Stimulated activated CD8-positive, alpha-beta memory T cell treated with anti-CD3 and anti-CD28 coated beads, Interleukin-15, amount 100 ng/mL, for 4 hours (primary cell): ENCODE measurements at places on chromosomes 16 and 17.

DNA sequence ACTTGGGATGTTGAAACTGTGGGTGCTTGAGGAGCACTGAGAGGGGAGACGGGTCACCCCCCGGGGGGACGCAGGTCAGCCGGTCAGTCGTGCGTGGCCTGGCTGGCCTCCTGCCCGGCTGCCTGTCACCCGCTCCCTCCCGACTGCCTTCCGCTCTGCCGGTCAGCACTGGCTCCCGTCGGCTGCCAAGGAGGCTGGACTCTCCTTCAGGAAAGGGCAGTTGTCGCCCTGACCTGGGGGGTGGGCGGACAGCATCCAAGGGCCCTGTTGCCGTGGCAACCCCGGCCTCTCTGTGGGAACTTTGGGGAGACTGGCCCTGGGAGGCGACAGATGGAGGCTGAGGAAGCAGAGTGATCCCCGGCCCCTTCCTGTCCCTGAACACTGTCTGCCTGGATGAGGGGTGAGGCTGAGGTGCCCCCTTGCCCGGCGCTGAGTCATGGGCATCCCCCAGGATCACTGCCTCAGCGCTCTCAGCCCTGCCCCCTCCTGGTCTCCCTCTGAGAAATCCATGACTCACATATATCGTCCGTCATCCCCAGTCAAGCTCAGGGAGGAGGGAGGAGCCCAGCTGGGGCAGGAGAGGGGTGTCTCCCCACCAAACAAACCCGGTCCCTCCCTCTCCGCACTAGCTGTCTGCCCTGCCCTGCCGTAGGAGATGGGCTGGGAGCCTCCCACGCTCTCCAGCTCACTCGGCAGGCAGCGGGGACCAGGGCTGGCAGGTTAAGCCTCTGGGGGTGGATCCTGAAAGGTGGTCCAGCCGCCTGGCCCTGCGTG lies at the start of gene ADGRG1:
TSS of gene ADGRG1 (plus strand) at position 623 of the 774 bp plus-strand sequence. CDS start 21,658 bp downstream, outside the sequence.
- DNase-seq: no peak

- no peak for DNase-seq
These were observed 1.1 kb upstream of the AKTIP start for GRCh38 chr16:53503991-53504663.

DNA sequence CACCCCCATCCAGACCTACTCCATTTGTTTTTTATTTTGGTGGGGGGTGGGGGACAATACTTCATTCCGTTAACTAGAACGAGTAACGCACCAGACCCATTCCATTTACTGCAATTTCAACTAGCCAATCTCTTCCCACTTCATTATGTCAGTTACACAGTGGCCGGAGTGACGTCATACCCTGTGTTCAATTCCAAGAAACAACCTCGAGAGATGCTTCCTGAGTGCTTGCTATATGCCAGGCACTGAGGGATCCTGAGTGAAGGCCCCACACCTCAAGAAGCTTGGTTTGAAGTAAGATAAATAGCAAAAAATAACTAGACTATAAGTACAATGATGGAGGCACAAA lies 9.1 kb upstream of the SIAH1 start:
- DNase-seq: no peak

- no peak for DNase-seq
These were observed 5.4 kb upstream of the SLC5A2 start for GRCh38 chr16:31477220-31478216.
